ENCODE measurements at places on chromosomes 12 and 14. TPM values are rescaled to one million over a fixed set of nuclear protein-coding genes. Genes with fewer than 3 reads are reported as not detected.

DNA sequence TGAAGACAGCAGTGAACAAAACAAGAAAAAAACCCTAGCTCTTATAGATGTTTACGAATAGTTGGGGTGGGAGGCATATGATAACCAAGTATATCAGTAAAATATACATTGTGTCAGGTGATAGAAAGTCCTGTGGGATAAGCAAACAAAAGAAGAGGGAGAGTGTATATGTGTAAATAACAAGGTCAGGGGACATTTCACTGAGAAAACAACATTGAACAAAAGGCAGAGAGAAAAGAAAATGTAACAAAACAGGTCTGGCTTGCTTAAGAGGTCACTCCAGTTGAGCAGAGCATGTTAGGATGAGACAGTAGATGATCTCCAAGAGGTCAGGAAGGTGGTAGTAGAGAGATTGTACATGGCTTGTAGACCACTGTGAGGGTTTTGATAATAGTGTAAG, 304.1 kb downstream of the ACSS3 start:
- no peaks in the 10 kb centered on the region for H3K27me3 ChIP-seq
- H3K4me1 ChIP-seq = no peaks in the 10 kb centered on the region
- H3K4me3 ChIP-seq = no peak overlapping the region
- no peak for DNase-seq
- H3K36me3 ChIP-seq = no peaks in the 10 kb centered on the region

DNA sequence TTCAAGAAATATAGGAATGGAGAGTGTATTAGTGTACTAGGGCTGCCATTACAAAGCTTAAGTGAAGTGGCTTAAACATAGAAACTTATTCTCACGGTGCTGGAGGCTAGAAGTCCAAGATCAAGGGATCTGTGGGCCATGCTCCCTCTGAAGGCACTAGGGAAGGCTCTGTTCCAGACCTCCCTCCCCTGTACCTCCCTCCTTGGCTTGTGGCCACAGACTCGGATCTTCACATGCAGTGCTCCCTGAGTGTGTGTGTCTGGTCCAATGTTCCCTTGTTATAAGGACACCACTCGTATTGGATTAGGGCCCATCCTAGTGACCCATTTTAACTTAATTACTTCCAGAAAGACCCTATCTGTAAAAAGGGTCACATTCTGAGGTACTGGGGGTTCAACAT, 225.6 kb downstream of the VRK1 start:
- no peak for DNase-seq
- H3K4me3 ChIP-seq = no peak overlapping the region
- H3K4me1 ChIP-seq = no peaks in the 10 kb centered on the region
- H3K36me3 ChIP-seq = no peaks in the 10 kb centered on the region
- no peaks in the 10 kb centered on the region for H3K27me3 ChIP-seq

GRCh38 chr12:6274231-6275221, 36.0 kb upstream of the PLEKHG6 start:
- H3K27me3 ChIP-seq = no peaks in the 10 kb centered on the region
- DNase-seq = no peak

DNA sequence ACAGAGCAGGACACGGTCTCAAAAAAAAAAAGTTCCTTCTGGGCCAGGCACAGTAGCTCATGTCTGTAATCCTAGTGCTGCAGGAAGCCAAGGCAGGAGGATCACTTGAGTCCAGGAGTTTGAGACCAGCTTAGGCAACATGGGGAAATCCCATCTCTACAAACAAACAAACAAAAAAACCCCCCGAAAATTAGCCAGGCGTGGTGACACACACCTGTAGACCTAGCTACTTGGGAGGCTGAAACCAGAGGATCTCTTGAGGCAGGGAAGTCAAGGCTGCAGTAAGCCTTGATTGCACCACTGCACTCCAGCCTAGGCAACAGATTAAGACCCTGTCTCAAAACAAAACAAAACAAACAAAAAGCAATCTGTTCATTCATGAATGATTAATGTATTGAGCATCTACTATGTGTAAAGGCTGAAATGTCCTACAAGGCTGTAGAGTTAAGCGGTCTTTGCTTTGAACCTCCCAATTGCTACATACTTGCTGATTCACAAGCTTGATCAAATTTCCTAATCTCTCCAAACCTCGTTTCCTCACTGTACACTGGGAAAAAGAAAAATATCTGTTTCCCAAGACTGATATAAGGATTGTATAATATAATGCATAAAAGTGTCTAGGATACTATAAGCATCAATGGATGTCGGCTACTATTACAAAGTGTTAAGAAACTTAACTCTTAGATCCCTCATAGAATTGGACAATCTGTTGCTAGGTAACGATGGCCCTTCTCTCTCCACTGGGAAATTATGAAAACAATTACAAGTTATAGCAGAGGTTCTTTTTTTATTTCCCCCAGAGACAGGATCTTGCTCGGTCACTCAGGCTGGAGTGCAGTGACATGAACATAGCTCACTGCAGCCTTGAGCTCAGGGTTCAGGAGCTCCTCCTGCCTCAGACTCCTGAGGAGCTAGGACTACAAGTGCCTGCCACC, 7.9 kb upstream of the RILPL2 start:
- no peak overlapping the region for H3K27ac ChIP-seq
- DNase-seq = no peak
- no peaks in the 10 kb centered on the region for H3K36me3 ChIP-seq
- peaks cover 22% of the 10 kb centered on the region for H3K4me1 ChIP-seq
- no peak overlapping the region for H3K4me3 ChIP-seq
- no peaks in the 10 kb centered on the region for H3K27me3 ChIP-seq

DNA sequence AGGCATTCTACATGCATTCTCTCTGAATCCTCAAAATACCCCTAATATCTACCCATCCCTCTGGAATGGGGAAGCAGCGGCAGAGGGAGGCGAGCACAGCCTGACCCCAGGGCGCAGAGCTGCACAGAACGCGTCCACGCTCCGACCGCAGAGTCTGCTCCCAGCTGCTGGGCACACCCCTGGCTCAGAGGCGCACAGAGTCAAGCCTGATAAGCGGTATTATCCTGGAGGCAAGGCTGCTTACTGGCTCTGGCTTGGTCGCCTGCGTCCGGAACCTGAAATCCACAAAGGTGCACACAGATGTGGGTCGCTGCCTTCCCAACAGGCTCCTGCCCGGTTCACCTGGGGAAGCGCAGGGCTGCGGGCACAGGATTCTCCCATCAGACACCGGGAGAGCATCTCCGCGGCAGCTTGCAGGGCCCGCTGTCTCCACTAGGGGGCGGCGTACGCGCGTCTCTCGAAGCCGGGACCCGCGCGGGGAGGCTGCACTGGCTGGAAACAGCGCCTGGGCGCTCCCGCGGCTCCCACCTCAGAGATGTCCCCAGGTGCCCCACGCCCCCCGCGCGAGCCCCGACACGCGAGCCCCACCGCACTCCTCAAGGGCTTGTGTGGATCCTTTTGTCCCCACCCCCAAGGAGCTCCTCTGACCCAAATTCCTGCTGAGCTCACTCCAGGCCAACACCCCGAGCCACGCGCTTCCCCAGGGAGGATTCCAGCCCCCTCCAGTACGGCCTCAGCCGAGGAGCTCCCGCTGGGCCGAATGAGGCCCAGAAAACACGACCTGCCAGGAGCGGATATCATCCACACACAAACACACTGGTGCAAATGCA, 120.1 kb upstream of the FZD10 start:
- no peak overlapping the region for H3K4me3 ChIP-seq
- no peaks in the 10 kb centered on the region for H3K4me1 ChIP-seq
- H3K36me3 ChIP-seq = no peaks in the 10 kb centered on the region
- H3K27me3 ChIP-seq = peaks cover 20% of the 10 kb centered on the region

- no peak overlapping the region for H3K4me3 ChIP-seq
- peak overlapping the region; percentile 91 for H3K27ac ChIP-seq
- H3K4me1 ChIP-seq = no peaks in the 10 kb centered on the region
- H3K36me3 ChIP-seq = no peaks in the 10 kb centered on the region
Observed at GRCh38 chr14:104087505-104087904, 2.0 kb downstream of the ASPG start.

GRCh38 chr14:105491366-105491973, 424 bp downstream of the TEDC1 start:
- peak; percentile 75 for DNase-seq
- peaks cover 50% of the 10 kb centered on the region for H3K4me1 ChIP-seq
- H3K4me3 ChIP-seq = peak overlapping the region; percentile 74
- H3K27ac ChIP-seq = peak overlapping the region; percentile 78

- no peaks in the 10 kb centered on the region for H3K27me3 ChIP-seq
- no peaks in the 10 kb centered on the region for H3K36me3 ChIP-seq
- H3K27ac ChIP-seq = no peak overlapping the region
- no peaks in the 10 kb centered on the region for H3K4me1 ChIP-seq
- no peak overlapping the region for H3K4me3 ChIP-seq
Observed at GRCh38 chr14:87467578-87467977, 525.4 kb downstream of the GALC start.

DNA sequence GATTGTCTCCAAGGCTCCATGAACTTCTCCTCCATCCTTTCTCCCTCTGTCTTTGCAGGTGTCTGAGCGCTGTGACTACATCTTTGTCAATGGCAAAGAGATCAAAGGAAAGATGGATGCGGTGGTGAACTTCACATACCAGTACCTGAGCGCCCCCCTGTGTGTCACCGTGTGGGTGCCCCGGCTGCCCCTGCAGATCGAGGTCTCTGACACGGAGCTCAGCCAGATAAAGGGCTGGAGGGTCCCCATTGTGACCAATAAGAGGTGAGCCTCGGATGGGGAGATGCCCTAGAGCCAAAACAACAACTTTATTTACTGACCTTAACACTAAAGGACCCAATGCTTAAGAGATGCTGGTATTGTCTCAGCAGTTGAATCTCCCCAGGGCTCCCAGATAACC, 130.0 kb downstream of the SLC15A4 start:
- H3K4me3 ChIP-seq = no peak overlapping the region
- H3K36me3 ChIP-seq = no peaks in the 10 kb centered on the region
- H3K27ac ChIP-seq = no peak overlapping the region
- H3K4me1 ChIP-seq = no peaks in the 10 kb centered on the region

DNA sequence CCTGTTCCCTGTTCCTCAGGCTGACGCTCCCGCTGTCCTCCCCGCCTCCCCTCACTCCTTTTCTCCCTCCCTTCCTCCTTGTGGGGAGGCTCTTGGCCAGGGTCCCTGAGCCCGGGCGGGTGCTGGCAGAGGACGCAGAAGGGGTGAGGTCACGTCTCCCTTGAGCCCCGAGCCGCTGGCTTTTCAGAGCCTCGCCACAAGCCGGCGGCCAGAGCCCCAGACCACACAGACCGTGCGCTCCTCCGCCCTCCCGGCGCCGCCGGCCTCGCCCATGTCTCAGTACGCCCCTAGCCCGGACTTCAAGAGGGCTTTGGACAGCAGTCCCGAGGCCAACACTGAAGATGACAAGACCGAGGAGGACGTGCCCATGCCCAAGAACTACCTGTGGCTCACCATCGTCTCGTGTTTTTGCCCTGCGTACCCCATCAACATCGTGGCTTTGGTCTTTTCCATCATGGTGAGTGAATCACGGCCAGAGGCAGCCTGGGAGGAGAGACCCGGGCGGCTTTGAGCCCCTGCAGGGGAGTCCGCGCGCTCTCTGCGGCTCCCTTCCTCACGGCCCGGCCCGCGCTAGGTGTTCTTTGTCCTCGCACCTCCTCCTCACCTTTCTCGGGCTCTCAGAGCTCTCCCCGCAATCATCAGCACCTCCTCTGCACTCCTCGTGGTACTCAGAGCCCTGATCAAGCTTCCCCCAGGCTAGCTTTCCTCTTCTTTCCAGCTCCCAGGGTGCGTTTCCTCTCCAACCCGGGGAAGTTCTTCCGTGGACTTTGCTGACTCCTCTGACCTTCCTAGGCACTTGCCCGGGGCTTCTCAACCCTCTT, at the start of gene TMEM233:
TMEM233 (plus strand) TSS at position 197 of the 821 bp plus-strand sequence; CDS start at position 272, 75 bp downstream.
- H3K36me3 ChIP-seq = no peaks in the 10 kb centered on the region
- no peak within 1 kb of the TSS for H3K27ac ChIP-seq

- no peak overlapping the region for H3K27ac ChIP-seq
- DNase-seq = peak; percentile 36
- H3K4me1 ChIP-seq = no peaks in the 10 kb centered on the region
- no peak overlapping the region for H3K4me3 ChIP-seq
- H3K27me3 ChIP-seq = no peaks in the 10 kb centered on the region
Observed at GRCh38 chr14:72518809-72519377, 375.0 kb downstream of the DPF3 start.

GRCh38 chr12:116529048-116529447, 30.1 kb upstream of the MAP1LC3B2 start:
- no peak overlapping the region for H3K27ac ChIP-seq
- H3K36me3 ChIP-seq = no peaks in the 10 kb centered on the region
- DNase-seq = no peak
- no peak overlapping the region for H3K4me3 ChIP-seq
- H3K4me1 ChIP-seq = peaks cover 27% of the 10 kb centered on the region

GRCh38 chr14:88323086-88323522, at the start of gene KCNK10:
TSS of gene KCNK10 (minus strand) at chr14:88323269. CDS start at chr14:88322798, 471 bp downstream.
- peaks cover 8% of the 10 kb centered on the region for H3K27me3 ChIP-seq
- DNase-seq = no peak
- H3K27ac ChIP-seq = no peak within 1 kb of the TSS
- H3K36me3 ChIP-seq = no peaks in the 10 kb centered on the region
- H3K4me1 ChIP-seq = peaks cover 23% of the 10 kb centered on the region

GRCh38 chr12:96213869-96214268, 19.7 kb downstream of the ELK3 start:
- peak; percentile 30 for DNase-seq
- peaks cover 28% of the 10 kb centered on the region for H3K4me1 ChIP-seq
- H3K27ac ChIP-seq = no peak overlapping the region
- no peak overlapping the region for H3K4me3 ChIP-seq
- no peaks in the 10 kb centered on the region for H3K36me3 ChIP-seq
- no peaks in the 10 kb centered on the region for H3K27me3 ChIP-seq

GRCh38 chr14:20768593-20768892, 339 bp downstream of the EDDM3B start:
- H3K4me1 ChIP-seq = no peaks in the 10 kb centered on the region
- H3K27ac ChIP-seq = no peak overlapping the region
- H3K4me3 ChIP-seq = no peak overlapping the region
- DNase-seq = no peak
- no peaks in the 10 kb centered on the region for H3K27me3 ChIP-seq

DNA sequence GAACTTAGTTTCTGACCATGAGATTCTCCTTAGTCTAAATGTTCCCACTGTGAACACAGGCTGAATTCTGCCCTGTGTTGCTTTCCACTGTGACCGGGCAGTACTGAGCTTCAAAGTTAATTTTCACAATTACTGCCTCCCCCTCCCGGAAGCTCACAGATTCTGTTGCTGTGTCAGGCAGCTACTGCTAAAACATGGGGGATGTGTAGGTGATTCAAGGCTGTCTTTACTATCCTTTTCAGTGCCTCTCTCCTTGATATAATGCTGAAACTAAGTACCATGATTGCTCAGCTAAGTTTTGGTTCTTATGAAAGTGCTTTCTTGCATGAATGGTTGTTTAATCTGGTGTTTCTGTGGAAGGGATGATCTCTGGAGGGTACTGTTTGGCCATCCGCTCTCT, 428.3 kb upstream of the NOVA1 start:
- no peak overlapping the region for H3K27ac ChIP-seq
- H3K4me3 ChIP-seq = no peak overlapping the region
- no peaks in the 10 kb centered on the region for H3K36me3 ChIP-seq
- no peak for DNase-seq
- no peaks in the 10 kb centered on the region for H3K4me1 ChIP-seq

PRB2 gene
- not detected for total RNA-seq

PLEKHG7 gene
- not detected for total RNA-seq

KRT2 gene
- not detected for total RNA-seq

NOVA1 gene
- 5.1 TPM for total RNA-seq

KRT78 gene
- not detected for total RNA-seq

PFDN5 gene
- total RNA-seq = 549 TPM

ISM2 gene
- 0.48 TPM for total RNA-seq

ANKRD33 gene
- not detected for total RNA-seq

MDGA2 gene
- total RNA-seq = not detected

KRT75 gene
- not detected for total RNA-seq
